ENCODE measurements at places on chromosomes 1 and 21. TPM values are rescaled to one million over a fixed set of nuclear protein-coding genes. Genes with fewer than 3 reads are reported as not detected.
A peak's percentile ranks its signal among the peaks of the same experiment; 100 is the strongest.

DNA sequence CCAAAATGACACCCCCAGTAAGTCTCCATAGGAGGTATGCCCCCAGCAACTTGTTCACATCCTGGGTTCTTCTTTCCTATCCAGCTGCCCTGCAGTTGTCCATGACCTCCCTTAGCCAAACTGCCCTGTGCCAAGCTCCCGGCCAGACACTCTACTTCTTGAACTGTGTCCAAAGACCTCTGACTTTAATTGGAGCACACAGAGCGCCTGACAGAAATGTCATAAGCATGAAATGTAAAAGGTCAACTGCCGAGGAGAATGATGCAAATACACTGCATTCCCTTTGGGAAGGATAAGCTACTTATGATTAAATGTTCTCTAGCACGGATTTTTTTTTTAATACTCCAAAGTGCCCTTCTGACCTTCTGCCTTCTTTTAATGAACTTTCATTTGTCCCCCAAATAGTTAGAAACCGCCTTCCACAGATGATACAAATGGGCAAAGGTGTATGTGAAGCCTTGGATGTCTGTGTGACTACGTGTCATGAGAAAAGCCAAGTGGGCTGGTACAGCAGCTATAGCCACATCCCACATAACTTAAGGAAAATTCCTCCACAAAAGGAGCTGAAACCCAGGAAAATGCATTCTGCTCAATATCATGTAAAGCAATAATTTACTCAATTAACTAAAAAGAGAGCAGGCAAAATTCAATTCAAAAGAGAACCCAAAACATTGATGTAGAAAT lies 26.8 kb downstream of the PALMD start:
- H3K36me3 ChIP-seq, result no peaks in the 10 kb centered on the region
- H3K4me1 ChIP-seq, result no peaks in the 10 kb centered on the region
- no peaks in the 10 kb centered on the region for H3K27me3 ChIP-seq
- no peak overlapping the region for H3K4me3 ChIP-seq

Gene ZNF648
- not detected for total RNA-seq

Gene SPRR2G
- not detected for total RNA-seq

GRCh38 chr21:28742527-28742926 lies 250.2 kb downstream of the LTN1 start:
- no peaks in the 10 kb centered on the region for H3K27me3 ChIP-seq
- no peak overlapping the region for H3K4me3 ChIP-seq
- no peaks in the 10 kb centered on the region for H3K36me3 ChIP-seq
- DNase-seq, result no peak

- DNase-seq, result no peak
- H3K4me3 ChIP-seq, result no peak overlapping the region
- H3K27me3 ChIP-seq, result no peaks in the 10 kb centered on the region
- H3K36me3 ChIP-seq, result no peaks in the 10 kb centered on the region
- no peaks in the 10 kb centered on the region for H3K4me1 ChIP-seq
Measured at GRCh38 chr1:218525031-218525430, 179.9 kb downstream of the TGFB2 start.

- no peaks in the 10 kb centered on the region for H3K4me1 ChIP-seq
- H3K36me3 ChIP-seq, result no peaks in the 10 kb centered on the region
- DNase-seq, result peak; percentile 50
- H3K27me3 ChIP-seq, result no peaks in the 10 kb centered on the region
Measured at GRCh38 chr1:198156111-198156744, 570 bp upstream of the NEK7 start.

GRCh38 chr1:25906644-25907300 lies 553 bp upstream of the STMN1 start:
- no peaks in the 10 kb centered on the region for H3K36me3 ChIP-seq
- peak overlapping the region; percentile 82 for H3K4me3 ChIP-seq
- H3K27me3 ChIP-seq, result no peaks in the 10 kb centered on the region
- H3K4me1 ChIP-seq, result no peaks in the 10 kb centered on the region

Gene ACTL8
- not detected for total RNA-seq

Gene ZSWIM5
- 1.6 TPM for total RNA-seq

Gene FCRL5
- 1.6 TPM for total RNA-seq

DNA sequence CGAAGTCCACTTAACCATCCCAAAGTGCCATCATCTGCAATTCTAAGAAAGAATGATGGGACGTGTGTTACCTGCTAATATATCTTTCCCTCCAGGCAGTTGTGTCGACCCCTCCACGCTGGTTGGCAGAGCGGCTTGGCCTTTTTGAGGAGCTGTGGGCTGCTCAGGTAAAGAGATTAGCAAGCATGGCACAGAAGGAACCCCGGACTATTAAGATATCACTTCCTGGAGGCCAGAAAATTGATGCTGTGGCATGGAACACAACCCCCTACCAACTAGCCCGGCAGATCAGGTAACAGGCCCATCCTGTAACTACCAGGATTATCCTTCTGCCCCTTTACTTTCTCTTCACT lies 520 bp downstream of the TARS2 start:
- no peak for DNase-seq
- peak overlapping the region; percentile 79 for H3K27ac ChIP-seq
- peak overlapping the region; percentile 77 for H3K4me3 ChIP-seq
- no peaks in the 10 kb centered on the region for H3K27me3 ChIP-seq
- no peaks in the 10 kb centered on the region for H3K36me3 ChIP-seq

GRCh38 chr1:25818569-25818968 lies 1.2 kb upstream of the MTFR1L start:
- peaks cover 22% of the 10 kb centered on the region for H3K4me1 ChIP-seq
- no peaks in the 10 kb centered on the region for H3K36me3 ChIP-seq
- no peak for DNase-seq
- H3K27ac ChIP-seq, result no peak overlapping the region

GRCh38 chr1:84504580-84505492 lies 1.4 kb upstream of the SPATA1 start:
- no peaks in the 10 kb centered on the region for H3K27me3 ChIP-seq
- H3K4me3 ChIP-seq, result peak overlapping the region; percentile 88
- H3K4me1 ChIP-seq, result peaks cover 7% of the 10 kb centered on the region
- H3K27ac ChIP-seq, result peak overlapping the region; percentile 96
- DNase-seq, result no peak

GRCh38 chr1:69737527-69738185 lies 169.9 kb downstream of the LRRC7 start:
- H3K27me3 ChIP-seq, result no peaks in the 10 kb centered on the region
- DNase-seq, result no peak
- H3K4me3 ChIP-seq, result no peak overlapping the region
- H3K4me1 ChIP-seq, result no peaks in the 10 kb centered on the region
- H3K36me3 ChIP-seq, result no peaks in the 10 kb centered on the region

Gene TCEA3
- total RNA-seq, result 38.0 TPM

Gene UTS2
- total RNA-seq, result not detected

- H3K27me3 ChIP-seq, result no peaks in the 10 kb centered on the region
- DNase-seq, result no peak
- no peaks in the 10 kb centered on the region for H3K36me3 ChIP-seq
- peak overlapping the region; percentile 100 for H3K27ac ChIP-seq
- peak overlapping the region; percentile 50 for H3K4me3 ChIP-seq
Measured at GRCh38 chr1:27503844-27504587, 14.0 kb upstream of the WASF2 start.

Gene CYP4A22
- 0.44 TPM for total RNA-seq

DNA sequence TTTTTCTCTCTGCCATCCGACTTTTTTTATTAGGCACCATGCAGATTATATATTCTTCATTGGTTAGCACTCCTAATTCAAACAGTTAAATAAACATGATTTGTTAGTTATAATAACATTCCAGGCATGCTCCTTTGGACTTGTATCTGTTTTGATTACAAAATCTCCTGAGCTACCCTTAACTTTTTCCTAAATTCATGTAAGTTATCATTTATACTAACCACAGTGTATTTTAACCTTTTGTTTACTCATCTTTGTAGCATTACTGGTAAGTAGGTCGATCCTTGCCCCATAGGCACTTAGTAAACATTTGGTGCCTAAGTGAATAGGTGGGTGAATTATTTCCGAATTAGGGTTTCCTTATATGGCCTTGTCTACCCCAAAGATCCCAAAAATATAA lies 43.8 kb downstream of the MIER1 start:
- peaks cover 7% of the 10 kb centered on the region for H3K36me3 ChIP-seq
- H3K4me1 ChIP-seq, result no peaks in the 10 kb centered on the region
- no peak overlapping the region for H3K4me3 ChIP-seq
- DNase-seq, result no peak
- no peak overlapping the region for H3K27ac ChIP-seq

- H3K27me3 ChIP-seq, result no peaks in the 10 kb centered on the region
- no peak overlapping the region for H3K27ac ChIP-seq
- no peaks in the 10 kb centered on the region for H3K36me3 ChIP-seq
- DNase-seq, result no peak
- no peak overlapping the region for H3K4me3 ChIP-seq
Measured at GRCh38 chr1:101820071-101820470, 176.7 kb downstream of the OLFM3 start.

Gene MXRA8
- total RNA-seq, result 99.8 TPM

DNA sequence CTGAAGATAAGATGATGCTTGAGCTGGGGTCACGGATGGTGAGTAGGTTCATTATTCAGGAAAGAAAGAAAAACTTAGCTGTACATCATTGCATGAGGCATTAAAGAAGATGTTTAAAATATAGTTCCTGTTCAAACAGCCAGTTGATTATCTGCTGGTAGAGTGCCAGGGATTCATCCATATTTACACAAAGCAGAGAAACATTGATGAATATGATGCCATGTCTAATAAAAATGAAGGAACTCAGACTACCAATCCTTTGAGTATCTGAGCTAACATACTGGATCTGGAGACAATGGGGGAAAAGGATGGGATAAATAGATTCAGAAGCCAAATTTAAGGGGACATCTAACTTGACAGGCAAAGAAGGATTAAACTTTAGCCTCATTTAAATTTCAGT lies 14.6 kb downstream of the TRIM67 start:
- no peak overlapping the region for H3K27ac ChIP-seq
- no peaks in the 10 kb centered on the region for H3K27me3 ChIP-seq
- H3K36me3 ChIP-seq, result no peaks in the 10 kb centered on the region
- H3K4me1 ChIP-seq, result no peaks in the 10 kb centered on the region
- H3K4me3 ChIP-seq, result no peak overlapping the region
- DNase-seq, result no peak

DNA sequence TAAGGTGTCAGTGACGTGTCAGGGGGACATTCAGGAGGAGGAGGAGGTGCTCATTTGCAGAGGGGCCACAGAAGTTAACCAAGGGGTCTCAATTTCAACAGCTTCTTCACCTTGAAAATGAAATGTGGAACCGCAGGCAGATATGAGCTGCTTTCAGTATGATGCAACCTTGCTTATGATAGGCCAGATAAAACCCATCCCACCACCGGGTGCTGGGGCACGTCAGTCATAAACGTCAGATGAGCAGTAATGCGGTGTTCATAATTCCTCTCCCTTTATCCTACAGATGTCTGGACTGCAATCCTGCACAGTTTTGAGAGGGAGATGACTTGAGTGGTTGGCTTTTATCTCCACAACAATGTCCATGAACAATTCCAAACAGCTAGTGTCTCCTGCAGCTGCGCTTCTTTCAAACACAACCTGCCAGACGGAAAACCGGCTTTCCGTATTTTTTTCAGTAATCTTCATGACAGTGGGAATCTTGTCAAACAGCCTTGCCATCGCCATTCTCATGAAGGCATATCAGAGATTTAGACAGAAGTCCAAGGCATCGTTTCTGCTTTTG lies 1.7 kb downstream of the PTGFR start:
- H3K4me1 ChIP-seq, result no peaks in the 10 kb centered on the region
- H3K27me3 ChIP-seq, result no peaks in the 10 kb centered on the region
- H3K27ac ChIP-seq, result no peak overlapping the region
- H3K36me3 ChIP-seq, result no peaks in the 10 kb centered on the region

Gene BARHL2
- total RNA-seq, result not detected

GRCh38 chr1:54865238-54866073 lies 21.5 kb downstream of the DHCR24 start:
- H3K36me3 ChIP-seq, result no peaks in the 10 kb centered on the region
- no peaks in the 10 kb centered on the region for H3K27me3 ChIP-seq
- DNase-seq, result no peak
- no peaks in the 10 kb centered on the region for H3K4me1 ChIP-seq

GRCh38 chr1:1614204-1614953 lies 921 bp upstream of the MIB2 start:
- DNase-seq, result no peak
- H3K4me3 ChIP-seq, result peak overlapping the region; percentile 97
- no peaks in the 10 kb centered on the region for H3K36me3 ChIP-seq
- peak overlapping the region; percentile 96 for H3K27ac ChIP-seq

Gene ASAP3
- total RNA-seq, result 47.7 TPM

- no peak overlapping the region for H3K4me3 ChIP-seq
- no peaks in the 10 kb centered on the region for H3K4me1 ChIP-seq
- no peaks in the 10 kb centered on the region for H3K27me3 ChIP-seq
- DNase-seq, result no peak
- peak overlapping the region; percentile 65 for H3K27ac ChIP-seq
Measured at GRCh38 chr1:116111524-116112021, 374 bp downstream of the MAB21L3 start.

DNA sequence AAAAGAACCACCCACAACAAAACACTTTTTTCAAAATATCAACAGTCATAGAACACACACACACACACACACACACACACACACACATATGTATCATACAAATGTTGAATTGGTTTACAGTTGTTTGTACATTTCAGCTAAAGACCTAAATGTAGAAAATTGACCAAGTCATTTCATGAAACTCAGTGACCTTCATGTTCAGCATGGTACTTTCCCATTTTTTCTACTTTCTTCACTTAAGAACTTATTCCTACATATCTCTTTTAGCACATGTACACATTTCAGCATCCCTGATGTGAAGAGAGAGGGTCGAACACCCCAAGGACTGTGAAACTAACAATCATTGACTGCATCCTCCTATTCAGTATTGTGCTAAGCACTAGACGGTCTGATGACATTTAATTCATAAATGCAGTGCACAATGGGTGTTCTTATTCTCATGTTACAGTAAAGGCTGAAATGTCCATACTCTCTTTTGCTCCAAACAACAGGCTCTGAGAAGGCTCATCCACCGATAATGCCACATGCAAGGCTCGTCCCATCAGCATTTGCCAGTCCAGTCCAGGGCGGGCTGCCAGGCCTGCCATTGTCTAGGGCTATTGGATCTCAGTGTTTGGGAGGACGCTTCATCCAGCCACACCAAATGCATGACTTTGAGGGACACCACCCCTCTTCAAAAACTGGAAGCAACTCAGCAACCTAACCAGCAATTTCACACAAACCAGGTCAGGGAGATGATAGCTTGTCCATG lies 150.1 kb upstream of the RUNX1 start:
- no peaks in the 10 kb centered on the region for H3K27me3 ChIP-seq
- no peak overlapping the region for H3K4me3 ChIP-seq
- no peaks in the 10 kb centered on the region for H3K4me1 ChIP-seq
- no peaks in the 10 kb centered on the region for H3K36me3 ChIP-seq

DNA sequence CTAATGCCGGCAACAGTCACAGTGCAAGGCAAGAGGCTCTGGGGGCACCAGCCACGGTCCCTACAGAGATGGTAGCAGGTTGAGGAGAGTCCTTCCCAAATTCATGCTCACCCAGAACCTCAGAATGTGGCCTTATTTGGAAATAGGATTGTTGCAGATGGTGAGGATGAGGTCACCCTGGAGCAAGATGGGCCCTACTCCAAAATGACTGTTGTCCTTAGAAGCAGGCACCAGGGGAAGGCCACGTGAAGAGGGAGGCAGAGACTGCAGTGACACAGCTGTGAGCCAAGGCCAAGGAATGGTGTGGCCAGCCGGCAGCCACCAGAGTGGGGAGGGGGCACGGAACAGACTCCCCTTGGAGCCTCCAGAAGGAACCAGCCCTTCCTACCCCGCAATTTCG lies 70.8 kb upstream of the CLDN14 start:
- no peak overlapping the region for H3K27ac ChIP-seq
- H3K4me3 ChIP-seq, result no peak overlapping the region
- H3K4me1 ChIP-seq, result no peaks in the 10 kb centered on the region
- peak; percentile 19 for DNase-seq
- H3K36me3 ChIP-seq, result no peaks in the 10 kb centered on the region

GRCh38 chr1:78009276-78009675 lies 4.5 kb downstream of the DNAJB4 start:
- no peaks in the 10 kb centered on the region for H3K27me3 ChIP-seq
- H3K4me3 ChIP-seq, result no peak overlapping the region
- no peaks in the 10 kb centered on the region for H3K36me3 ChIP-seq
- DNase-seq, result no peak
- no peaks in the 10 kb centered on the region for H3K4me1 ChIP-seq

Gene SRGAP2
- total RNA-seq, result 93.3 TPM

Data from breast epithelium (tissue), 4 donors.